ENCODE measurements at places on chromosomes 16 and 17.
A peak's percentile ranks its signal among the peaks of the same experiment; 100 is the strongest.

DNA sequence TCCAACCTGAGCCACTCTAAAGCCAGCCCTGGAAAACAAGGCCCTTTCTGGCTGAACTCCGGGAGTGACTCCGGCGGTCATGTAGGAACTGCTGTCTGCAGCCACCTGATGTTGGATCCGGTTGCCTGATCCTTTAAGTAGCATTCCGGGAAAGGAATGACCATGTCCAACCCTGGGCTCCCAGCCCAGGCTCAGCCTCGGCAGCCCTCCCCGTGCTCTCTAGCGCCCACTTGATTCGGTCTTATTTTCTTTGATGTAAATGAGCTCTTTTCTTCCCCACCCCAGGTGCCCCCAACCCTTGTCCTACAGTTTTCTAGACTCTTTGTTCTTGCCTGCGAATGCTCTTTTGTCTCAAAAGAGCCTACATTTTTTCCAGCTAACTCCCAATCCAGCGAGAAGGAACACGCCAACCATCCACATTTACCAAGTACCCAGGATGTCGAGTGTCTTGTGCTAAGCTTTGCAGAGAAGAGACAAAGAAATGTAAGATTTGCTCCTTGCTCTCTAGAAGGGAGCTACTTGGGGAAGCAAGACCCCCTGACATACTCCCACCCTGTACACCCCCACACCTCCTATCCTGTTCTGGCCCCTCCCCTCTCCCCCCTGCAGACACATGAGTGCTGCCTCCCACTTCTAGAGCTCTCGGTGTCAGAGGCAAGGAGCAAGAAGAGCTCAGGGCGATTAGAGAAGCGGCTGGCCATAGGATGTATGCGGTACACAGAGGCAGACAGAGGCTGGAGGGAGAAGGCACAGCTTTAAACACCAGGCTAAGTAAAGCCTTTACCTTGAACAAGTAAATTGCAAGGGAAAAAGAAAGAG lies 53.8 kb downstream of the COG7 start:
- no peak for DNase-seq

GRCh38 chr17:70786081-70786480 lies 616.7 kb downstream of the KCNJ2 start:
- no peak for DNase-seq

DNA sequence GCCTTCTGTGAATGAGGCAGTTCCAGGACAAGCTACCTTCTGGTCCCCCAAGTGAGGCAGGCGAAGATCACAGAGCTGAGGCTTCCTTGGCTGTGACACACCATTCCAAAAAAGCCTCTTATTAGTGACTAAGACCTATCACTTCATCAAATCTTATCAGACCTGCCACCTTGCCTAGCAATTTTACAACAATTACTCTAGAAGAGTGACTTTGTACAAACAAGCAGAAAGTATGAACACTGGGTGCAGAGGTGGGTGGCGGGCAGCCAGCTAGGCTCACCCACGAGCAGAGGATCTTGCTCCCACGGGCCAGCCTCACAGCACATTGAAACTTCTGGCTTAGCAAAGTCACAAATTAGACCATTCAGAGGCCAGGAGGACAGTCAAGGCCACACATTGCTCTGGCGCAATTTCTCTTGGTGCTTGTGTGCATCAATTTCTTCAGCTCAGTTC lies 2.2 kb upstream of the ICAM2 start:
- DNase-seq = no peak

- DNase-seq = no peak
These were observed 12.8 kb downstream of the KCNJ18 start for GRCh38 chr17:21705021-21705601.

- peak; percentile 57 for DNase-seq
These were observed 634 bp downstream of the KANSL1 start for GRCh38 chr17:46192439-46193150.

- DNase-seq = no peak
These were observed 5.3 kb downstream of the PDK2 start for GRCh38 chr17:50100480-50100883.

GRCh38 chr16:13940397-13940933 lies 20.5 kb downstream of the ERCC4 start:
- DNase-seq = no peak

GRCh38 chr17:8463099-8463498 lies 27.4 kb downstream of the NDEL1 start:
- no peak for DNase-seq

GRCh38 chr17:75587675-75588595 lies at the start of gene MYO15B:
MYO15B (plus strand) TSS chr17:75587800; CDS start chr17:75588058, 258 bp downstream.
- DNase-seq = no peak

GRCh38 chr17:80005360-80006338 lies 30.0 kb downstream of the TBC1D16 start:
- peak; percentile 63 for DNase-seq

DNA sequence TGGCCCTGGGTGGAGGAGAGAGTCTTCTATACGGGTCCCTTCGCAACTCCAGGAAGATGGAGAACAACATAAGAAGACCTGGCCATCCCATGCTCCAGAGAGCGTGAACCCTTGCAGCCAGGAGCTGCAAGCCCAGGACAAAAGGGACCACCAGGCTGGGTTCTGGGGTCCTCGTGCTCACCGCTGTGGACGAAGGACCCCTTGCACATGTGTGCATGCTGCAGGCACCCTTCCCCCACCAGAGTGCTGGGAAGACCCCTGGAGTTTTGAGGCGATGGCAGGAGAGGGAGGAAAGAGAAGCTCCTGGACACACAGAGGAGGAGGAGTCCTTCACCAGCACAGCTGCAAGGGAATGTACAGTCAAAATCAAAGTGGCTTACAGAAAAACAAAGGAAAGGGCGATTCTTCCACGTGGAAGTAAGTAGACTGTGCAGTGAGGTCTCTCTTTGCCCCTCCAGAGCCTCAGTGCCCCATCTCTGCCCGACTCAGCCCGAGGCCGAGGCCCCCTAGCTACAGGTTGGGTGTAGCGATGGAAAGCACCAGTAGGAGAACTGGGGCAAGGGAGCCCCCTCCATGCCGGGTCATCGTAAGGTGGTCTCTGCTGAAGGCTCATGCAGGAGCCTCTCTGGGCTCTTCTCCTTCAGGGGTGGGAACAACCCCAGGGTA lies 51.3 kb downstream of the PIMREG start:
- no peak for DNase-seq

DNA sequence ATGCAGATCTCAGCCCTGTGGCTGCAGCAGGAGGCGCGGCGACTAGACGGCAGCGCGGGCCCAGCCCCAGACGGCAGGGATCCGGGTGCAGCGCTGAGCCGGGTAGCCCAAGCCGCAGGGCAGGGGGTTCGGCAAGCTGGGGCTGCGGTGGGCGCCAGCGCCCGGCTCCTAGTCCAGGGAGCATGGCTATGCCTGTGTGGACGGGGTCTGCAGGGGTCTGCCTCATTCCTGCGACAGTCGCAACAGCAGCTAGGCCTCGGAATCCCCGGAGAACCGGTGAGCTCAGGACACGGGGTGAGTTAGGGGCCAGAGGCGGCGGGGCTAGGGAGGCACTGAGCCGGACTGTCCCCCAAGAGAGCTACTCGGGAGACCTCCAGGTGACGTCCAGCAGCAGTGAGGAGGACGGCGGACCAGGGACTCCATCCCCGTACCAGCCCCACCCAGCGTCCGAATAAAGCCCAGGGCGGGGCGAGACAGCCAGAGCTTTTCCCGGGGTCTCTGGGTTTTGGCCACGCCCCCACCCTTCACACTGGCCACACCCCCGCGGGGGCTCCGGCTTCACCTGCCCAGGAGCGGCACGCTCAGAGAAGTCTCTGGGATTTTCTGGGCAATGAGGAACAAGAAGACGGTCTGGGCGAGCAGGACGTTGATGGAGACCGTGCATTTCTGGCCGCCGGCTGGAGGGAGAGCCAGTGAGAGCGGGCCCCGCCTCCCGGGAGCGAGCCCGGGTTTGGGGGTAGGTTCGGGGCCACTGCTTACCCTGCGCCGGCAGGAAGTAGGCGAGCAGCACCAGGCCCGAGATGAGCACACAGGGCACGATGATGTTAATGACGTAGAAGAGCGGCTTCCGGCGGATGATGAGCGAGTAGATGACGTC lies 1.1 kb downstream of the C17orf107 start:
- no peak for DNase-seq

DNA sequence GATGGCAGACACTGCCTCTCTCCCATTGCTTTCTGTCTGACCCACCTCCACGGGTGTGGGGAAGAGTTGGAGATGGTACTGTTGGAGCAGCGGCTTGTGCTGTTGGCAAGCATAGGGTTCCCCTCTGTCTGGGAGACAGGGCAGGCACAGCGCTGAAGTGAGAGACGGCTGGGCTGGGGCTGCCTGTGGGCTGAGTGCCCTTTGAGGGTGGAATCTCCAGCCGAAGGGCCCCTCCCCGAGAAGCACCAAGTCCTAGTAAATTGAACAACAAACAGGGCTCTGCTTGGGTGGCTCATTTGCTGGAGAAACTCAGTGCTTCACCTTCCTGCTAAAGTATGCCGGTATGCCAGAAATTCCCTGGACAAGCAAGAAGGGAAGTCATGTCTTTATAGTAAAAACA lies 79.7 kb downstream of the KSR1 start:
- no peak for DNase-seq

All from COLO829 (cell line).